Urothelium cell line (cell line): ENCODE measurements at places on chromosomes 1 and 21.
A peak's percentile ranks its signal among the peaks of the same experiment; 100 is the strongest.

DNA sequence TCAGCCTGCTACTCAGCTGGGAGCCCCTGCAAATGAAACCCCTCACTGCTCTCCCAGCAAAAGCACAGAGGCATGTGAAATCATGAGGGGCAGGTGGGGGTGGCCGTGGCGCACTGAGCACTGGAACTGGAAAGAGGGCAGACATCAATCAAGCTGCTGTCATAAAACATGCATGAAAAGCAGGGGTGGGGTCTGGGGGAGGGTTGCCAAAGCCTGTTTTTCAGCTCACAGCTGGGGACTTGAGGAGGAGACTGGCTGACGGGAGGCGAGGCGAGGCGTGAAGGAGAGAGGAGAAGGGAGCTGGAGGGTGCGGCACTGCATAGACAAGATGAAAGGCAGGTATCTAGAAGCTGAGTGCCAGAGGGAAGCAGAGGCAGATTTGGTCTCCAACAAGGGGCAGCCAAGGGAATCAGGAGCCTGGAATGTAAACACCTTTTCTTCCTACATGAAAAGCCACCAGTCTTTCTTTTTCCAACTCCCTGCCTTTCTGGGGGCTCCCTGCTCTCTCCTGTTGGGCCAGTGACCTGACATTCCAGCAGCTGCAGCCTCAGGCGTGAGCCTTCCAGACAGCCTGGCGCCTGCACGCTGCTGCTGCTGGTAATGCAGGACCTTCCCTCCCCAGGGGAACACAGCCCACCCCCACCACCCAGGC, 87.0 kb downstream of the NMNAT2 start:
- no peak for DNase-seq

DNA sequence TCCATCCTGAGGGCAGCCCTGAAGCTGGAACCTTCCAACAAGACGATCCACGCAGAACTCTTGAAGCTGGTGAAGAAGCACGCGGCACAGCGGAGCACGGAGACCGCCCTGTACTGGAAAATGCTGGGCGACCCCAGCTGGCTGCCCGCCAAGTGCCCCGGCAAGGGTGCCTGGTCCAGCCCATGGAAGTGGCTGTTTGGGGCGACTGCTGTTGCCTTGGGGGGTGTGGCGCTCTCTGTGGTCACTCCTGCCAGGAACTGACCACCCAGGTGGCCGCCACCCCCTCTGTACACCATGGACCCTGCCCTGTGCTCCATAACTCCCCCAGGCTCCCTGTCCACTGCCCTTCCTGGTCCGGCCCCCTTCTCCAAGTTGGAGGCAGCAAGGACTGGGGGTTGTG, 90.8 kb downstream of the PPP1R12B start:
- DNase-seq: no peak

GRCh38 chr1:47756006-47756405, 241.2 kb downstream of the TRABD2B start:
- DNase-seq: no peak

- DNase-seq: no peak
Measured at GRCh38 chr1:230621324-230622030, 20.8 kb upstream of the COG2 start.

- DNase-seq: no peak
Measured at GRCh38 chr1:245263529-245264095, 108.8 kb downstream of the KIF26B start.

GRCh38 chr1:185645162-185645640, 89.0 kb upstream of the HMCN1 start:
- DNase-seq: no peak

- no peak for DNase-seq
Measured at GRCh38 chr21:34618941-34619340, 4.0 kb upstream of the RCAN1 start.

GRCh38 chr1:59609245-59609644, 205.5 kb upstream of the HOOK1 start:
- no peak for DNase-seq

DNA sequence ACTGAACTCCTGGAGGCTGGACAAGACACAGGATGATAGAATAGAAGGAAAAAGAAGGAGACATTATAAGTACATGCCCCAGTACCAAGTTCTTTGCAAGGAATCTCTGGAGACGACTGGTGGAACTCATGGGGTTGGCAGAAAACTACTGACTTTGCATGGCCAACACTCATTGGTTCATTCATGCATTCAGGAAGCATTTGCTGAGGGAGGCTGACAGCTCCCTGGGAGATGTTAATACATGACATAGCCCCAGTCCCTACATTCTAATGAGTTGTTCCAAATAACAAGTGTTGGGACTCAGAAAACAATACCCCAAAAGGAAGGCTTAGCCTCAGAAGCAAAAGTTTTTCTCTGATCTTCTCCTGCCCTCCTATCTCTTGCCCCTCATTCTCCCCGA, 172.8 kb upstream of the IRF2BP2 start:
- DNase-seq: peak; percentile 14

DNA sequence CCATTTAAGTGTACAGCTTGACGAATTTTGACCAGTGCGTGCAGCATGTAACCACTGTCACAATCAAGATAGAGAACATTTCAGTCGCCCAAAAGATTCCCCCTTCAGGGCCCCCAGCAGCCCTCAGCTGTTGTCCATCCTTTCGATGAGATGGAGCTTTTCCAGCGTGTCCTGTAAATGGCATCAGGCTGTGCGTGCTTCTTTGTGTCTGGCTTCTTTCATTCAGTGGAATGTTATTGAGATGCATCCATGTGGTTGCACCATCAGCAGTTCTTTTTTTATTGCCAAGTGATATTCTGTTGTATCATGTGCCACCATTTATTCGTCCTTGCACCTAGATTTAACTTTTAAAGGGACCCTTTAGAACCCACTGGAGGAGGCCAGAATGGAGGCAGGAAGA, 21.9 kb downstream of the UBE2Q1 start:
- no peak for DNase-seq

GRCh38 chr1:24932284-24932683, 2.2 kb upstream of the RUNX3 start:
- DNase-seq: no peak

DNA sequence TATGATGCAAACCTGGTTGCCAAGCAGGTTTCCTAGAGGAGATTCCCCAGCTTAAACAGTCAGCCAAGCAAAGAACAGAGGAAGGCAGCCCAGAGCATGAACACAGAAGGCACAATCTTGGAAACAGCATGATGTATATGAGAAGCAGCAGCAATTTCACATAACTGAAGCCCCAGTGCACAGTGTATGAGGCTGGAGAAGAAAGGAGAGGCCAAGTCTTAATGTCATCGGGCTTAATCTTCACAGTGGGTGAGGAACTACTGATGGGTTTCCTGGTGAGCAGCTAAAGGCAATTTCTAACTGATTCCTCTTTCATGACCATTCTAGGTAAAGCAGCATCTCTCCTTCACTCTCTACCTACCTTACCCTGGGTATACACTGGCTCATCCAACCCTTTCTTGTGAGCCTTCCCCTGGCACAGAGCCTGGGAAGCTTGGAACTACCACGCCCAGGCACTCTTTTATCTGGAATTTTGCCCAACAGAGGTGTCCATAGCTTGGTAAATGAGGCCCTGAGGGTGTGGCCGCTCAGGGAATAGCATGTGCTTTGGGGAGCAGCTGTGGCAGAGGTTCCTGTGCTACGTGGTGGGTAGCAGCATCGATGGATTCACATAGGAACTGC, 22.0 kb downstream of the FYB2 start:
- DNase-seq: peak; percentile 15
